H9 (cell line): ENCODE measurements at places on chromosomes 6 and 20.
A peak's percentile ranks its signal among the peaks of the same experiment; 100 is the strongest.

DNA sequence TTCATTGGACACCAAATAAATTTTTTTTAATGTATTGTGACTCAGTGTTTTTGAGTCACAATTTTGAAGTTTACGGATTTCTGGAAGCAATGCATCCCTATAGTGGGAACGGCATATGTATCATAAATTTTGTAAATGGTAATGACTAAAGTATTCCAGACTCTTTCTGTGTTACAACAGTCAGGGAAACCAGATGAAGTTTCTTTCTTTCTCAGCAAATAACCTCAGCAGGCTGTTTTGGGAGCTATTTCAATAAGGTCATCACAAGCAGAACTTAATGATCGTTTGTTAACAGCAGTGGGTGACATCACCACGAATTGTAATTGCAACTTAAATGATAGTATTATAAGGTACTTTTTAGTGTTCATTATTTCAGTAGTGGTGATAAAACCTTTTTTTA lies 52.0 kb downstream of the HIVEP1 start:
- no peak for DNase-seq

- DNase-seq, result no peak
Observed at GRCh38 chr20:37162646-37163045, 16.5 kb upstream of the RPN2 start.

DNA sequence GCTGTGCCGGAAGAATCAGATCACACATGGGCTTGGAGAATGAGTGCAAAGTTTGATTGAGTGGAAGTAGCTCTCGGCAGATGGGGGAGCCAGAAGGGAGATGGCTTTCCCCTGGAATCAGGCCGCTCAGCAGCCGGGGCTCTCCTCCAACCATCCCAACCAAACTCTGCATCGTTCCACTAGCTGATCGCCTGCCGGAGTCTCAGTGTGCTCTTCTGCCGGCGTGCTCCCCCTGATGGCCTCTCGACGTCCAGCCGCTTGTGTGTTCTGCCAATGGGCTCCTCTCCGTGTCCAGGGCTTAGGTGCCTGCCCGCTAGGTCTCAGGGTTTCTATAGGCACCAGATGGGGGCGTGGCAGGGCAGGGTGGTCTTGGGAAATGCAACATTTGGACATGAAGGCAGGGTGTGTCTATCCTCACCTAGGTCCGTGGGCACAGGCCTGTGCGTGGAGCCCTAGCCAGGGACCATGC lies 4.9 kb upstream of the BIRC7 start:
- peak; percentile 91 for DNase-seq

- no peak for DNase-seq
Observed at GRCh38 chr20:46046588-46047310, 17.7 kb downstream of the SLC12A5 start.

DNA sequence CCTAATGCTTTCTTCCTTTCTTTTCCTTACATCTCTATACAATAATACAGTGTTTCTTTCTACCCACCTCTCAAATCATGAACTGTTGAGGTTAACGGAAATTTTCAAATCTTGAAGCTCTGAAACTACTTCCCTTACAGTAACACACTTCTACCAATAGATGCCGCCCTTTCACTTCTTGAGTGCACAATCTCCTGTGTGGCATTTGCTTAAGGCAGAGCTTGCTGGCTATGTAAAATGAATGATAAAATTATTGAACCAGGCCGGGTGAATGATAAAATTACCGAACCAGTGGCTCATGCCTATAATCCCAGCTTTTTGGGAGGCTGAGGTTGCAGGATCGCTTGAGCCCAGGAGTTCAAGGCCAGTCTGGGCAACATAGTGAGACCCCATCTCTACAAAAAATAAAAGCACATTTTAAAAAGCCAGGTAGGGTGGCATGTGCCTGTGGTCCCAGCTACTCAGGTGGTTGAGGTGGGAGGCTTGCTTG lies 56.8 kb downstream of the KCNS1 start:
- peak; percentile 38 for DNase-seq

DNA sequence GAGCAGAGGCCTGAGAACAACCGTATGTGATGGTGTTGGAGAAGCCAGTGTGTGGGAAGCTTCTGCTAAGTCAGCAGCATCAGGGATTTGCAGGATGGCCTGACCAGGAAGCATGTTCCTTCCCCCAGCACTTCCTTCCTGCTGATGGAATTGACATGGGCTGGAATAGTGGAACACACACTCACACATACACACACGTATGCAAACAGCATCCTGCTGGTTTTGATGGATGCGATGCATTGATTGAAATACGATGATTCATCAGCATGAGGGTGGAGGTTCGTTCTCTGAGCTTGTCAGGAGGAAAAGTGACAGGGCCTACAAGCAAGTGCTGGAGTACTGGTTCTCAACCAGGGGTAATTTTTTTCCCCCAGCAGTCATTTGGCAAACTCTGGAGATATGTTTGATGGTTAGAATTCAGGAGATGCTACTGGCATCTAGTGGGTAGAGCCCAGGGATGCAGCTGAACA lies 229.1 kb downstream of the NFATC2 start:
- no peak for DNase-seq

GRCh38 chr6:5190507-5190906 lies 70.2 kb downstream of the LYRM4 start:
- no peak for DNase-seq

GRCh38 chr6:80331522-80331921 lies 225.1 kb downstream of the BCKDHB start:
- no peak for DNase-seq

- no peak for DNase-seq
Observed at GRCh38 chr6:169215201-169215681, 38.4 kb downstream of the THBS2 start.

GRCh38 chr6:126721581-126722160 lies 381.8 kb downstream of the CENPW start:
- no peak for DNase-seq

- peak; percentile 57 for DNase-seq
Observed at GRCh38 chr6:165850434-165851019, 187.5 kb upstream of the PDE10A start.

GRCh38 chr20:17810062-17810631 lies 110.4 kb downstream of the BANF2 start:
- no peak for DNase-seq

- DNase-seq, result no peak
Observed at GRCh38 chr20:51758978-51759544, 9.1 kb downstream of the ATP9A start.

DNA sequence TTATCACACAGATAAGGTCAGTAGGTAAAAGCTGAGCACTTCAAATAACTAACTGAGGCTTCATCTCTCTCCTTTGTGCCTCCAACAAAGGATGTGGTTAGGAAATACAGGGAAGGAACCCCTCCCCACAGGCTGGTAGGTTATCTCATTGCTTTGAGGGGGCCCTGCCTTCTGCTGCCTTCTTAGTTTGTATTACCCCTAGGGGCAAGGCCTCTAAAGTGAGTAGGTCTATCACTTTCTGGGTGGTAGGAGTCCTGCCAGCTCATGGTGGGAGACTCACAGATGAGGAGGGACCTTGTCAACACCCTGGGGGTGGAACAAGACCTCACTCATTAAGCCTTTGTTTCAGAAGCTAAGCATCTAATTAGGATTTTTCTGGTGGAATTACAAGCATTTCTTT lies 34.6 kb downstream of the EDN1 start:
- no peak for DNase-seq

- no peak for DNase-seq
Observed at GRCh38 chr20:33910529-33911327, 83.0 kb upstream of the RALY start.

DNA sequence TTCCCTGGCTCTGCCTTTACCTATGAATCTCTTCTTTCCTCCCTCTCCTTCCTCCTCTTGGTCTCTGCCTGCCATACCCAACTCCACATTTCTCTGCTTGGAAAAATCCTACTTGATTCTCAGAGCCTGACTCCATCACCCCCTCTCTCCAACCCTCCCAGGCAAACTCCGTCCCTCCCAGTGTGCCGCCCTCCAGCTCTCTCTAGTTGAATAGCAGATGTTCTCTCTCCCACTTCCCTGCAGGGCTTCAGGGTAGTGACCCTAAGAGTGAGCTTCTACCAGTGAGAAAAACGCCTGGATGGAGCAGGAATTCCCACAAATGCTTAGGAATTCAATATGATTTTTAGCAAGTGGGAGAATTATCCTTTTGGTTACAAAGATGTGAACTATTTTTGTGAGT lies 141.6 kb downstream of the MTHFD1L start:
- peak; percentile 41 for DNase-seq

DNA sequence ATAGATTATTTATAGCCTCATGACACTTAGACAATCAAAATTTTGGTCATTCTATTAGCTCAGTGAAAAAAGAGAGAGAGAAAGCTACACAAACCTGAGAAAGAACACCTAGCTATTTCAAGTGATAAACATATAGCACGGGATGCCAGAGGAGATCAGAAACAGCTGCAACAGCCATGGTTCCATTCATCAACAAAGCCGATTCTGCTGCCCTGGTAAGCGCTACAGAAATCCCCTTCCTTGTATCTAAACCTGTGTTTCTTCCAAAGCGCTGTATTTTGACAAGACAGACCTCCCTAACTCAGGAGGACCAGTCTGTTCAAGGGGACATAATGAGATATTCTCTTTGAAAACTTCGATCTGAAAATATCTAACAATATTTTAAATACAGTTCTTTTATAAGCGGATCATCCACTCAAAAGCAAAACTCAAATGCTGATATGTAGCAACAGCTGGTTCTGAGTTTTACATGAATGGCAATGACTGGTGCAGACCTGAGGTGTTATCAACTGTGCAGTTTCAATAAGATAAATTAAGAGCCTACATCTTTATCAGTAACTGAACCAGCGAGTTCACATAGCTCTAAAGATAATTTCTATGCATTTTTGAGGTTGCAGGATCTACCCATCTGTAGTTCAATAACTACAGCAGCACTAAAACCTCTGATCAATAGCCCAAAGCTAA lies 447.8 kb downstream of the FRK start:
- no peak for DNase-seq

DNA sequence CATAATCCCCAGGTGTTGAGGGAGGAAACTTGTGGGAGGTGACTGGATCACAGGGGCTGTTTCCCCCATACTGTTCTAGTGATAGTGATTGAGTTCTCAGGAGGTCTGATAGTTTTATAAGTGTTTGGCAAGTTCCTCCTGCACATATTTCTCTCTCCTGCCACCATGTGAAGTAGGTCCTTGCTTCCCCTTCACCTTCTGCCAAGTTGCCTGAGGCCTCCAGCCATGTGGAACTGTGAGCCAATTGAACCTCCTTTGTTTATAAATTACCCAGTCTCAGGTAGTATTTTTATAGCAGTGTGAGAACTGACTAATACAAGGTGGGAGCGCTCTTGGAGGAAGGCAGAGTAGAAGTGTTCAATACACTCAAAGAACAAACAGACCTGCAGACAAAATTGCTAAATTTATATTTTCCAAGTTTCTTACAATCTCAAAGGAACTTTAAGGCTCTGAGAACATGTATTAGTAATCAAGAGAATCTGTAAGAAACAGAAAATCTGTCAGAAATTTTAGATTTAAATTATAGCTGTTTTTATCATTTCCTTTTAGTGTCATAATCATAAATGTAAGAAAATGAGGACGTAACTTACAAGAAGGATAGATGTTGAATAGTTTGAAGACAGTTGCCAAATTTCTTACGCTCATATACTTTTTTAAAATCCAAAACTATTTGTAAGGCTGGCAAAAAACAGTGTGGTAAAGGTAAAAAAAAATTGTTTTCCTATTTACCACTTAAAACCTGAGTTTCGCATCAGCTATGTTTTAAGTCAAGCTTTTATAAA lies 77.7 kb downstream of the ASCC3 start:
- no peak for DNase-seq

DNA sequence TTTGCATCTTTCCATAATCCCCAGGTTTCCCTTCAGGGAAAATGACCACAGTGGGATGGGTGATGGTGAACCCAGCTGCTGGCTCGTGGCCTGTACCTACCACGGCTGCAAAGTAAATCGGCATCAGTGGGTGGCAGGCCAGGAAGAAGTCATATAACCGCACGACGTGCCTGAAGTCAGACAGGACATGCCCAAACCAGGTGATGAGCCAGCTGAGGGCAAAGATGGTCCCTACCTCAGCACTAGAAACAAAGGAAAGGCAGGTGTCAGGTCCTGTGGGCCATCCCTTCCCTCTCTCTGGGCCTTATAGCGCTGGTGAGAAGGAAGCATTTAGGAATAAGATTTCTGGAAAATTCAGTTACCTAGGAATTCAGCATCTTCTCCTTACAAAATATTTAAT lies 22.2 kb downstream of the TBC1D20 start:
- DNase-seq, result no peak

DNA sequence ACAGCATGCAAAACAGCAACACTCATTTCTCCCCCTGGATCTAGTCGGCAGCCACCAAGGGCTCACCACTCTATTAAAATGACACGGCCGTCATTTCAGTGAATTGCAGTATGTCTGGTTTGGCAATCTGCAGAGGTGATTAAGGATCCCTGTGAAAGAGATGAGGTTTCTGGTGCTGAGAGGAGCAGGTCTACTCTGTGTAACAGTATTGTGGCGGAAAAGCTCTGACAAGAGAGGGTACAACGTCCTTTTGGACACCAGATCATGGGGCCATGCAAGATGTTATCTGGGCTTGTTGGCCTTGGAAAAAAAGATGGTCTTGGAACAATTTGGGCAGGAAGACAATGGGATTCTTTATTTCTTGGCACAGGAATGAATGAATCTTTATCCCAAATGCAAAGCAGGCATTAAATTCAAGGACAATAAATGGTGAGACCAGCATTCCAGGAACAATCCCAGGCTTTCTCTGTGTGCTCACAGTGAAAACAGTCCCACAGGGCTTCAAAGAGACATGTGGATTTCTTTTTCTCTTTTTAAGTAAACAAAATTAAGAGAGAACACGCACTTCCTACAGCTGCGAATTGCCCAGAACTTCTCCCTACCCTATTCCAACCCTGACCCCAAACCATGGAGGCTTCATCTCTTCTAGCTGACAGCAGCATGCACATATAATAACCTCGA lies 33.7 kb upstream of the ADGRF1 start:
- DNase-seq, result no peak

DNA sequence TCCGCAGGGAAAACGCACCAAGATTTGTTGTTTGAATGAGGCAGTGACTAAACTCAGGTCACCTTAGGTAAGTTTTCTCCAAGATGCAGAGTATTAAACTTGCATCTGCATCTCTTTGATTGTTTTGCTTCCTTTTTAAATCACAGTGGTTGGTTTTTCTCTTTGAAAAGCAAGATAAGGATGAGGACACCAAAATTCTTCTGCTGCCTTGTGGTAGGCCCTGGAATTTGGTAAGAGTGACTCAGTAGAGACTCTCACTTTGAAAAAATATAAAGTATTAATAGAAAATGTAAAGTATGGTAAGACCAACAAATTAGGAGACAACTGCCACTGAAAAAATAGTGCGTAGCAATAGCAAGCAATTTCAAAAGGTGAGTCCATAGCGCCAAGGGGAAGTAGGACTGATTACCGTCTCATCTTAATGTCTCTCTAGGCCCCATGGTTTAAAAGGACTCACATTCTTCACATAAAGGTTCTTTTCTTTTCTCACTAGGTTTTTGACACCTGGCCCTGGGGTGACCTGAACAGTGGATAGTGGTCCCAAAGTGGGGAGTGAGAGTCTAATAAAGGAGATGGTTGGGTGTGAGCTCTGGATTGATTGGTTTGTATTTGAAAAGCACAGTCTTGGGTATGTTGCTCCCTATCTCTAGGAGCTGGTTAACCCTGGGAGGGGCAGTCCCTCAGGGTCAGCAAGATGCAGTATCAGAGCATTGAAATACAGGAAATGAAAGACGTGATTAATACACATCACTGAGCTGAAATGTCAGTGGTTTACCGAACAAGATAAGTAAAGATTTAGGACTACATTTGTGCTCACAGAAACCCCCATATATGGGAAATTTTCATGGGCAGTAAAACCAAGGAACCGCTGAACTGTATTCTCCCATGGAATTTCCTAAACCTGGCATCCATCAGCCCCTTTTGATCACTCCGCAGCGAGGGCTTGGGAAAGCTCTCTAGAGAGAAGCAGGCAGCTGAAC lies 221.2 kb downstream of the SLC24A3 start:
- no peak for DNase-seq
